ENCODE measurements at places on chromosomes 5 and 9.
A peak's percentile ranks its signal among the peaks of the same experiment; 100 is the strongest.

DNA sequence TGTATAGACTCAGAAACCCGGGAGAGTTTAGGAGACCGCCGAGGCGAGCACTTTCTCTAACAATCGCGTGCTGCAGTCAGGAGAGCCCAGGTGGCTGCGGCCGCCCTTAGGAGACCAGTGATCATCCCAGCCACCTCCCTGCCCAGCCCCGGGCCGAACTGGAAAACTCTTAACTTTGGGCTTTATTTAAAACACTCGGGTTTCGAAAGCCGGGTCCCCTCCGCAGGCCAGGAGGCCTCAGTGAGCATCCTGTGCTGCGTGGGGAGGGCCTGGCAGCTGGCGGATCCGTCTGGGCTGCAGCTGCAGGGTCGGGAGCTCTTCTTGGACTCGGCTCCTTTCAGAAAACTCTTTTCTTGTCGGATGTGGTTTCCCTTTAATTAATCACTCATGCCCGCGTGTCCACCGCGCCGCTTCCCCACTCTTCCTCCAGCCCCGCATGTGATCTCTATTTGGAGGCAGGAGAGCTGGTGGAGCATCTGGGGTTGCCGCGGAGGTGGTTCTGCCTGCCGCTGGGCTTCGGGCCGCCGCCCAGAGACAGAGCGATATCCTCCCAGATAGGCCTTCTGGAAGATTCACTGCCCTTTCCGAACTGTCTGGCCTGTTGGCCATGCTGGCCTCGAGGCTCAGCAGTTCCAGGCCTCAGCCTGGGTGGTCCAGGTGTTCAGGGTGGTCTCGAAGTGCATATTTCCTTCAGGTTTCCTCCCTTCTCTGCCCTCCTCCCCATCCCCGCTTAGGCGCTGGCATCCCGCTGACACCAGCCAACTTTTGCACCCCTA is 59.5 kb downstream of the TMEM174 start:
- no peak for DNase-seq

GRCh38 chr5:64666078-64666477 is 24.2 kb upstream of the SHISAL2B start:
- no peak for DNase-seq

DNA sequence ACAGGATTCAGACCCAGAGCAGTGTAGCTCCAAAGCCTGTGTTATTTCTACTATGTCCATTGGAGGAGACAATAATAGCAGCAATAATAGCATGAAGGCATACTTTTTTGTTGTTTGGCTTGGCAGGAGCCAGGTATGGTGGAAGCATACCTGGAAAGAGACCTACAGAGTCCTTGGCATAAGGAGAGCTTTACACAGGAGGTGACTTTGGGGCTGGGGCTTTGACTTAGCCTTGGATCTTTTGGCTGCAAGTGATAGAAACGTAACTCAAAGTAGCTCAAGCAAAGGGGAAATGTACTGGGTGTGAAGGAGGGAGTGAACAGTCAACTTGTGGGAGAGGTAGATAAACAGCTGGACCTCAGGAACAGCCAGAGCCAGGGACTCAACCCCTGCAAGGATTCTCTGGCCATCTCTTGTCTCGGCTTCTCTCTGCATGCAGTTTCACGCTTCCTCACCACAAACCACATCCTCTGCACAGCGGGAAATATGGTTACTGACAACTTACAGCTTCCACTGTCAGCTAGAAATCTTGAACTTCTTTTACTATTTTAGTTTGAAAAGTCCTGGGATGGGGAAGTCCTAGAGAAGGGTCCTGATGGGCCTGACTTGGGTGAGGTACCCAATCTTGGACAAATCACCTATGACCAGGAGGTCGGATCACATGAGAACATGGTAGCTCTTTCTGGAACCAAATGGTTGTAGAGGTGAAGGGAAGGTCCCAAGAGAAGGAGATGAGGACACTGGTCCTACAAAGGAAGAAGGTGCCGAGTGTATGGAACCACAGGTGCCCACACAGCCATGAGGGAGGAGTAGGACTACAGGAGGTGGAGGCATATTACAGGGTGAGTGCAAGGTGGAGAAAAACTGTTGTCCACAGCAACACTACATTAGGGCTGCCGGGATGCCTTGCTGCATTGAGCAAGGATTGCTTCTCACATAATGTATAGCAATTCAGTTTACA is 47.0 kb upstream of the TGFBR1 start:
- peak; percentile 39 for DNase-seq

DNA sequence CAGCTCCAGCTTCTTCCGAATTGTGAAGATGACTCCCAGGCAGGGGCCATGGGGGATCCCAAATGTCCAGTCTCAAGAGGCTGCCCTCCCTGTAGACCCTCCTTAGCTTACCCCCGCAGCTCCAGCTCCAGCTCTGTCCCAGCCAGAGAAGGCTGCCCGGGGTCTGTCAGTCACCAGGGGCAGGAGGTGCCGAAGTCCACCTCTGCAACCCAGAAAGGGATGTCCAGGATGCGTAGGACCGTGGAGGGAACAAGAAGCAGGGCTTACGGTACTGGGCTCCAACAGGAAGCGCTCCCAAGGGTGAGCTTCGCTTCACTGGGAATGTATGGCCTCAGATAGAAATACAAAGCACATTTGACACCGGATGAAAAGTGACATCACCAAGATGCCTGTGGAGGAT is 6.0 kb downstream of the IPPK start:
- DNase-seq: no peak

- no peak for DNase-seq
Measured at GRCh38 chr9:137588311-137588710, 2.0 kb downstream of the ZMYND19 start.

- no peak for DNase-seq
Measured at GRCh38 chr9:91451431-91452270, 28.0 kb upstream of the NFIL3 start.

DNA sequence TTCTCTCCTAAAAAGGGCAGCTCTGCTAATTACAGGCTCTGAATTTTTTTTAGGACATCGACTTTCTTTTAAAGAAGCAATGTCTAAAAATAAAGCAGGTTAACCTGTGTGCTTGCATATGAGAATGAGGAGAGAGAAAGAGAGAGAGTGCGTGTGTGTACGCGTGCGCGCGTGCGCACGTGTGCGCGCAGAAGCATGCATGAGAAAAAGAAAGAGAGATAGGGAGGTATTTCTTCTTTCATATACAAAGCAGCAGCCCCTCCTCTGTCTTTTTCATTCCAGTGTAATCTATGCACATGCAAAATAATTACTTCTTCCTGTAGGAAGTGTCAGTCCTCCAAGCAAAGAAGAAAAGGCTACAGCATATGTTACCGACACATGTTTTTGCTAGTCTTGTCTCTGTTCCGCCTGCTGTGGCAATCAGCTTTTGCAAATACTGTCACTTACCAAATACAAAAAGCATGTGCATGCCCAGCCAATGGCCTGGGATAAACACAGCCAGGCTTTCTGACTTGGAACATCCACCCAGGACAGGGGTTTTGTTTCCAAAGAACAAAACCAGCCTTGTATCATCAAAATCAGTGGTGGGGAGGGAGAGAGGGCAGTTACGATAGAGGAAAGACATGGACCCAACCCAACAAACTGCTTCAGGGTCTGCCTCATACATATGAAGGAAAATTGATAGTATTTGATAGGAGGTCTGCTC is 252.3 kb upstream of the SLC24A2 start:
- no peak for DNase-seq

GRCh38 chr5:5658226-5658625 is 235.7 kb downstream of the ICE1 start:
- no peak for DNase-seq

GRCh38 chr5:32690153-32690552 is 21.0 kb upstream of the NPR3 start:
- no peak for DNase-seq

- DNase-seq: no peak
Measured at GRCh38 chr5:160298189-160298588, 14.2 kb downstream of the CCNJL start.

- DNase-seq: no peak
Measured at GRCh38 chr9:137136881-137137607, 1.9 kb upstream of the GRIN1 start.

DNA sequence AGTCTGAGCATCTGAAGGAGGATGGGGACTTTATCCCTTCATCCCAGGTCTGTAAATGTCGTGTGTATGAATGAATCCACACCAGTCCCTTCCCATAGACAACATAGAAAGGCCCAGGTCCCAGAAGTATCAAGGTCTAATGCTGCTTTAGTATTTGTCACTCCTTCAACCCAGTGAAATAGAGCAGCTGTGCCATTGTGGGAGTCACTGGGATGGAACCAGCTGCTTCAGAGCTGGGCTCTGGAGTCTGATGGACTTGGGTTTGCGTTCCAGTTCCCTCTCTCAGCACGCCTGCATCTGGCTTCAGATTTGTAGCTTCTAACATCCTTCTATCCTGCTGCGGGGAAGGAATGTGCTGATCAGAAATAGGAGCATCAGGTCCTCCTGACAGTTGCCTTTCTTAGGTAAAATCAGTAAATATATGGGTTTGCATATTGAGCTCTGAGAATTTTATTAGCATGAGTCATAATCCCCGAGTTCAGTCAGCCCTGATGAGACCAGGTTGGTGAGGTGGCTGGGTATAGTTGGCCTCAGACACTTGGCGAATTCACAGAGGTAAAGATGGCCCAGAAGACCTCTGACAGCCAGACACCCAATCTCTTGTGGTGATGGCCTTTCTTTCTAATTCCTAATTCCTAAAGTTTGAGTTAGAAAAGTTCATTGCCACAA is 10.1 kb downstream of the ACO1 start:
- DNase-seq: no peak

DNA sequence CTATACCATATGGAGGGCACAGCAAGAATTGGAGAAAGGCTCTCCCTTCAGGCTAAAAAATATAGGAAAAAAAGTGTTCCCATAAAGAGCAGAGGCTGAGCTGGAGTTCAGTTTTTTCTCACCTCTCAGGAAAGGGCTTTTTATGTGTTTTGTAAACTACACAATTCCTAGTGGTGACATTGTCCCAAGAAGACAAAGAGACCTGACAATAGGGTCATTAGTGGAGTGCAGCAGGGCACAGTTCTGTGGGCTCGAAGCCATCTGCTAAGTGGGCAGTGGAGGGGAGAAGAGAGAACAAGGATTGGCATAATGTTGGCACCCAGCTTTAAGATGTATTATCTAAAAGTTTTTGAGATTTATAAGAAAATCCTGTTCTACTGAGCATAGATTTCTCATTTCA is 162.5 kb downstream of the HCN1 start:
- DNase-seq: no peak

- no peak for DNase-seq
Measured at GRCh38 chr9:4422495-4422894, 67.8 kb upstream of the SLC1A1 start.

GRCh38 chr5:88722546-88723073 is 160.4 kb downstream of the MEF2C start:
- no peak for DNase-seq

- no peak for DNase-seq
Measured at GRCh38 chr5:146516151-146516475, at the start of gene GPR151. GPR151 (minus strand) TSS chr5:146516190; CDS start chr5:146516113, 77 bp downstream.

- no peak for DNase-seq
Measured at GRCh38 chr5:155943516-155944407, 383.2 kb upstream of the SGCD start.

All from activated T-helper 1 cell treated with Interleukin-2 at 50 U/mL for 16 hours (primary cell).